ENCODE measurements at places on chromosomes 6 and 20.

- DNase-seq = no peak
These were observed 81.1 kb downstream of the TTLL2 start for GRCh38 chr6:167405778-167406532.

DNA sequence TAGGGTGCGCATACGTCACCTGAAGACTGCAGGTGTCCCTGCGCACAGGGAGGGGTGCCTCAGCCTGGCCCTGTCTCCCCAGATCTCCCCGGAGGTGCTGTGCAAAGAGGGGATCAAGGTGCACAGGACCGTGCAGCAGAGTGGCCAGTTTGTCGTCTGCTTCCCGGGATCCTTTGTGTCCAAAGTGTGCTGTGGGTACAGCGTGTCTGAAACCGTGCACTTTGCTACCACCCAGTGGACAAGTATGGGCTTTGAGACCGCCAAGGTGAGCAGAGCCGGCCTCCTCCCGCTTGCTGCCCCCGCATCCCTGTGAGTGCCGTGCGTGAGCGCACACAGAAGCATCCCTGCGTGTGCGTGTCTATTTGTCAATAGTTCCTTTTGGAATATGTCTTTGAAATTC lies 150.7 kb downstream of the DTNBP1 start:
- no peak for DNase-seq

DNA sequence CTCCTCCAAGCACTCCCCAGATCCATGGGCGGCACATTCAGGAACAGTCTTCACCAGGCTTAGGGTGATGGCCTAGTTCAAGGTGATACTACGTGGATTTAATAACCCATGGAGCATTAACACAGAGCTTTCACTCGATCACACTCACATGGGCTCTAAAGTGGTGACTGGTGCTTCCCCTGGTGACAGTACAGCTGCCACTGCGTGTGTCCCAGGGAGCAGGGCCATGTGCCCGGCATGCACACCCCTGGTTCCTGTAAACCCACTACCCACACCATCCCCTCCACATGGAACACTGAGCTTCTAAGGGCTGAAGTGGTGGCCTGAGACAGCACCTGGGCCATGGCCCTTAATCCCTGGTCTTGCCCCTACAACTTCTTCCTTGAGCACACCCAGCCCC lies 27.8 kb upstream of the APMAP start:
- DNase-seq = no peak

- DNase-seq = no peak
These were observed 155.3 kb upstream of the STXBP5 start for GRCh38 chr6:147048930-147049329.

GRCh38 chr20:62895539-62895938 lies 30.8 kb downstream of the DIDO1 start:
- no peak for DNase-seq

DNA sequence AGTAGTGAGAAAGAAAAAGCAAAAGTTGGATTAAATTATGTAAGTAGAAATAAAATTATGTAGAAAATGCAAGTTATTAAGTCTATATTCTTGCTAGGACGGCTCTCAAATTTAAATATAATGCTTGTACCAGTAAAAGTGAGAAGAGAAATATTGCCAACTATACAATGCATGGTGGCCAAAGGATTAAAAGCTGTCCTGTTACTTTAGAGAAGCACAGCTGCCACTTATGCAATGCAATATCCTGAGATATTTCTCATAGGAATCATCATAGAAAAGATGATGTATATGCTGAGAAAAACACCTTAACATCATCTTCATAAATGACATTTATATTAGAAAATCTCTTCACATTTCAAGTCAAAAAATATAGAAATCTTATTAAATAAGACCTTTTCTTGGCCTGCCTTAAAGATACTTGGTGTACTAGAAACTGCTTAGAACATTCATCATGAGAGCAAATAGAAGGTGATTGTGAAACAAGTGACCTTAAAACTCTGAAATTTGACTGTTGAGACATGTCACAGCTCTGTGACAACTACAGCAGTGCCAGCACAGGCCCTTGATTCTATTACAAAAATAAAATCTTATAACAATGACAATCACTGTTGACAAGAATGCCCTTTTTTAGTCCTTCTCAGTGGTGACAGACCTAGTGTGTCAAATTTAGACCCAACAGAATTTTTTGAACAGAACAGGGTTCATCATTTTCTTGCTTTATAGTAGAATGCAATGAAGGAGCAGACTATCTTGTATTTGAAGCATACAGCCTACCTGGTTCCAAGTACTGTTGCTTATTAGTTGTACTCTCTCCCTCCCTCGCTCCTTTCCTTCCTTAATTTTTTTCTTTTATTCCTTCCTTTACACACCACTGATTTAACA lies 173.1 kb downstream of the CLVS2 start:
- DNase-seq = no peak

DNA sequence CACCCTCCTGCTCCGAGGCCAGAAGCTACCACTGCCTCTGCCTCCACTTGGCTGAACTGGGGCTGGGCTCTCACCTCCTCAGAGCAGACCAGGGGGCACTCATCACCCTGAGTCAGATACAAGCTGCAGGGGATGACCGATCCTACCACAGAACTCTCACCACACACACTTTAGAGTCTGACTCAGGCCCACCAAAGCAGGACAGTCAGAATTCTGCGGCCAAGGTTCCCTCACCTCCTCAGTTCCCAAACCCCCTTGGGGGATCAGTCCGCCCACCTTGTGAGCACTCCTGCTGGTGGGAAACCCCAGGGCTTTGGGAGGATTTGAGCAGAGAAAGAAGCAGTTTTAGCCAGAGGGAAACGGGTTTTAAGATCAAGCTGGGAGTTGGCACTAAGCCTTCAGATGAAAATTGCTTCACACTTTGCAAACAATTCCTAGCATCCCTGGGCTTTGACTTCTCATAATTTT lies 587.8 kb upstream of the JAG1 start:
- no peak for DNase-seq

DNA sequence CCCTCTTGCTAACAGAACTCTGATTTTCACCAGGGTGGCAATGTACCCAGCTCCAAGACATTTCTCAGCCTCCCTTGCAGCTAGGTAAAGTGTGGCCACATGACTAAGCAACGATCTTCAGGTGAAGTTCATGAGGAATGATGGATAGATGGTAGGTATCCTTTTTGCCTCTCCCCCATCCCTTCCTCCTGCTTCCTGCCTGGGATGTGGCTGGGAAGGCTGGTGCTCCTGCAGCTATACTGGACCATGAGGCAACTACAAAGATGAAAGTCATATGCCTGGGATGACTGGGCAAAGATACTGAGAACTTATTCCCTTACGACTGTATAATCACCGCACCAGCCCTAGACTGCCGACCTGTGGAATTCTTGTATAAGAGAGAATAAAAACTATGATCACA lies 13.4 kb downstream of the ZNF335 start:
- DNase-seq = no peak

DNA sequence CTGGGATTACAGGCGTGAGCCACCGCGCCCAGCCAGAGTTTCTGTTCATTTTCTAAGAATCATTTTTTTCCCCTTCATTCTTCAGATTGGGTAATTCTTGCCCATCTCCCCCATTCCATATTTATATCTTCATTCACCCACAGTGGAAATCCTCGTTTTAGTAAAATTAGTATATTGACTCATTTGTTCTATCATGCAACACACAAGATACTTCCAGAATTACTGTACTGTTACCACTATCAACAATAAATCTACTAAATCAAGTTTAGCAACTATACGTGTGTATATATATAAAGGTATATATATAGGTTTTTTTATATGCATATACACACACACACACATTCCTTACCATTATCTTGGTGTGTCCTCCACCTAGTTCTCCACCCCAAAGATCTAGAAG lies 41.2 kb upstream of the KCNG1 start:
- DNase-seq = no peak

GRCh38 chr6:15672291-15672690 lies 9.5 kb upstream of the DTNBP1 start:
- DNase-seq = no peak

Data from anterior cingulate cortex (tissue), 58 donors.